Left lobe of liver (tissue), 2 donors: ENCODE measurements at places on chromosomes 11 and 22.

DNA sequence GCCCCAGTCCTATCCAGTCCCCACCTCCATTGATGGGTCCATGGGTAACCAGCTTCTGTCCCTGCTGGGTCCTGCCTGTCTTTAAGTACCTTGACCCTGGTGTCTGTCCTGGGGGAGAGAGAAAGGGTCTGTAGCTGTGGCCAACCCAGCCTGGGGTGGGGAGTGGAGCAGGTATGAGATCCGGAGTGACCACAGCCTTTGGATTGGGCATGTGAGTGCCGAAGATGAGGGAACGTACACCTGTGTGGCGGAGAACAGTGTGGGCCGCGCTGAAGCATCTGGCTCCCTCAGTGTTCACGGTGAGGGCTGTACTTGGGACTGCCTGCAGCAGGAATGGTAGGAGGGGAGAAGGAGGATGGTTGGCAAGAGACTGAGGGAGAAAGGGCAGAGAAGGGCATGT is 5.2 kb downstream of the ROBO3 start:
- no peak for DNase-seq

GRCh38 chr11:70751142-70751734 is 352.9 kb downstream of the CTTN start:
- no peak for DNase-seq

- DNase-seq: no peak
These were observed 86.4 kb upstream of the TMEM45B start for GRCh38 chr11:129729216-129729615.

GRCh38 chr11:117993988-117994745 is 8.0 kb downstream of the IL10RA start:
- no peak for DNase-seq

DNA sequence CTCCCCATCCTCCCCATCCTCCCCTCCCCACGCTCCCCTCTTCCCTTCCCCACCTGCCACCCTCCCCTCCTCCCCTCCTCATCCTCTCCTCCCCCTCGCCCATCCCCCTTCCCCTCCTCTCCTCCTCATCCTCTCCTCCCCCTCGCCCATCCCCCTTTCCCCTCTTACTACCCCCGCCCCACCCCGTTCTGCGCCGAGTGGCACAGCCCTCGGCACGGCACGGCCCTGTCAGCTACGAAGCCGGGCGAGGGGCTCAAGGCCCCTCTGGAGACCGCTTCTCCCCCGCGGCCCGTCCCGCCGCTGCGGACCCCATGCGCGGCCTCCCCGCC is 449.9 kb downstream of the OPCML start:
- DNase-seq: no peak

DNA sequence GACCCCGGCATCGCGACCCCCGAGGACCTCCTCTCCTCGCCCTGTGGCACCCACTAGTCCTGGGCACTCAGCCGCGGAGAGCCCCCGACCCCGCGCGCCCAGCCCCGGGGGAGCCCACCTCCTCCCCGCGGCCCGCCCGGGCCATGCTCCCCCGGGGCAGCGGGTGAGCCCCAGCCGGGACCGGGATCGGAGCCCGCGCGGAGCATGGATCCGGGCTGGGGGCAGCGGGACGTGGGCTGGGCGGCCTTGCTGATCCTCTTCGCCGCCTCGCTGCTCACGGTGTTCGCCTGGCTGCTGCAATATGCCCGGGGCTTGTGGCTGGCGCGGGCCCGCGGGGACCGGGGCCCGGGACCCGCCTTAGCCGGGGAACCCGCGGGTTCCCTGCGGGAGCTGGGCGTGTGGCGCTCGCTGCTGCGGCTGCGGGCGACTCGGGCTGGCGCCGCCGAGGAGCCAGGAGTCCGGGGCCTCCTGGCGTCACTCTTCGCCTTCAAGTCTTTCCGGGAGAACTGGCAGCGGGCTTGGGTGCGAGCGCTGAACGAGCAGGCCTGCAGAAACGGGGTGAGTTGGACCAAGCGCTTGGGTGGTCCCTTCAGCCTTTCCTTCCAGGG is 498 bp downstream of the C2CD2L start:
- DNase-seq: no peak

GRCh38 chr11:94477624-94478023 is 16.0 kb downstream of the MRE11 start:
- DNase-seq: no peak

- no peak for DNase-seq
These were observed 20.9 kb downstream of the EXT2 start for GRCh38 chr11:44116234-44116830.

- DNase-seq: no peak
These were observed 48.7 kb upstream of the TNRC6B start for GRCh38 chr22:40128989-40129388.

DNA sequence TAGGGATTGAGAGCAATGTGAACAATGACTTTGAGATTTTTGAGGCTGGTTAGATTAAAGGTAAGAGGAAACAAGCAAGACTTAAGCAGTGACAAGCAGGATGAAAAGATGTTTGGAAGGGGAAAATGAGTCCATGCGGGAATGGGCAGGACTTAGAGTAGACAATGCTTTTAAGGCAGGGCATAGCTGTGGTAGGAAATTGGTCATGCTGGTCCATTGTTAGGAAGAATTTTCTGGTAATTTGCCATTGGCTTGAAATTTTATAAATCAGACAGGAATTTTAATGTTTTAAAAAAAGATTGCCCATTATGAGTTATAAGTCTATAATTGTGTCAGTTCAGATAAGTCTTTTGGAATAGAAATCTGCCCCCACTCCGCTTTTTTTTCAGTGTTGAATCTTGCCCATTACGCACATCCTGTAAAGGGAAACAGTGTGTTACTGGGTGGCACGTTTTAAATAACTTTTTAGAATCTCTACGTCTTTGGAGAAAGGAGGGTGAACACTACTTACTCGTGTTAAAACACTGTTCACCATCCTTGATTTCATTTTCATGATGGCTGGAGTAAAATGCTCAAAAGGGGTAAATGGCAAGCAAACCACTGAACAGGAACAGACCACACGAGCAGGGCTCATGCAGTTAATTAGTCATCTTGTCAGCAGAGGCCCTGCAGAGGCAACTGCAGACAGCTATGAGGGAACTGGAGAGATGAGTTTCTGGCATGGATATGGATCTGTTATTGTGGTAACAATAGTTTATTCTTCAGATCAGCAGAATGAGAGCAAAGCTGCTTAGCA is 25.0 kb downstream of the SWAP70 start:
- no peak for DNase-seq

- DNase-seq: no peak
These were observed 539.2 kb downstream of the NTM start for GRCh38 chr11:131909426-131910177.

DNA sequence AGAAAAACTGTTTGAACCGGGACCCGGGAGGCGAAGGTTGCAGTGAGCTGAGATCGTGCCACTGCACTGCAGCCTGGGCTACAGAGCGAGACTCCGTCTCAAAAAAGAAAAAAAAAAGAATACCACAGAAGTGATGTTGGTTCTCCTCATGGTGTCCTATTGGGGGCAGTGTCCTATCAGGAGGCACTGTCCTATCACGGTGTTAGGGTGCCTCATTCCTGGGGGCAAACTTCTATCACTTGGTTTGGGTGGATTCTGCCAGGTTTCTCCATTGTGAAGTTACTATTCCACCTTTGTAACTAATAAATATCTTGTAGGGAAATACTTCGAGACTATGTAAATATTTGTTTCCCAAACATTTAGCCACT is 19.6 kb downstream of the PRR14L start:
- no peak for DNase-seq

DNA sequence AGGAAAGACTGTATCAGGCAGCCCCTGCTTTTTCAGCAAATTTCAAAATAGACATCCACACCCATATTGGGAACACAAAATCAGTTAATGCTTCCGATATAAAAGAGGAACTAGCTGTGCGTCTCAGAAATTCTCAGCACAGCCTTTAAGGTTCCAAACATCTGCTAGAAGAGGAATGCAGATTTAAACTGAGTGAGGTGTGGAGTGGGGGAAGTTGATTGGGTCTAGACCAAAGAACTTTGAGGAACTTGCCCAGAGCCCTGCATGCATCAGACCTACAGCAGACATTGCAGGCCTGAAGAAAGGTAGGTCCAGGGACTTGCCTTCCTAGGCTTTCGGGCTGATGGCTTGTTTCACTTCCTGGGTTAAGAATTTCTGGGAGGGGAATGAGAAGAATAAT is at the start of gene MS4A4A:
Gene MS4A4A, plus strand, starts transcription at position 255 of the 400 bp plus-strand sequence. Its CDS starts 10 bp downstream, at position 265.
- DNase-seq: no peak
